NCI-H187 (cell line): ENCODE measurements at places on chromosomes 3 and 15.

GRCh38 chr3:42745291-42745745 lies 27.7 kb downstream of the CCDC13 start:
- no peak for DNase-seq

- no peak for DNase-seq
These were observed 115.4 kb upstream of the TPM1 start for GRCh38 chr15:62927196-62927595.

DNA sequence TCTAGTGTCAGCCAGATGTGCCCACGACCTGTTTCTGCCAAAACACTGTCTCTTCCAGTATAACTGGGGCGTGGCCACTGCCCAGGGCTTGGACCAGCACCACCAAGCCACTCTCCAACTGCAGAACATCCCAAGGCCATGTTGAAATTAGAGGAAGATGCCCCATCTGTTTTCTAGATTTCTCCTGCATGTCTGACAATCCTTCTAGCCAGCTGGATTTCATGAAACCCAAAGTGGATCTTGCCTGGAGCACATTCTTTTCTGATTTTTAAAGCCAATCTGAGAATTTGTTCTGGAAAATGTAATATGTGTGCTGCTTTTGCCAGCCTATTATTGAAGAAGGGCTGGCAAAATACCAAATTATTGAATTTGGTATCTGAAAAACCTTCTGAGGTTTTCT lies 182.5 kb downstream of the SLCO3A1 start:
- DNase-seq: no peak

GRCh38 chr15:63985221-63986184 lies 60.8 kb downstream of the DAPK2 start:
- no peak for DNase-seq

DNA sequence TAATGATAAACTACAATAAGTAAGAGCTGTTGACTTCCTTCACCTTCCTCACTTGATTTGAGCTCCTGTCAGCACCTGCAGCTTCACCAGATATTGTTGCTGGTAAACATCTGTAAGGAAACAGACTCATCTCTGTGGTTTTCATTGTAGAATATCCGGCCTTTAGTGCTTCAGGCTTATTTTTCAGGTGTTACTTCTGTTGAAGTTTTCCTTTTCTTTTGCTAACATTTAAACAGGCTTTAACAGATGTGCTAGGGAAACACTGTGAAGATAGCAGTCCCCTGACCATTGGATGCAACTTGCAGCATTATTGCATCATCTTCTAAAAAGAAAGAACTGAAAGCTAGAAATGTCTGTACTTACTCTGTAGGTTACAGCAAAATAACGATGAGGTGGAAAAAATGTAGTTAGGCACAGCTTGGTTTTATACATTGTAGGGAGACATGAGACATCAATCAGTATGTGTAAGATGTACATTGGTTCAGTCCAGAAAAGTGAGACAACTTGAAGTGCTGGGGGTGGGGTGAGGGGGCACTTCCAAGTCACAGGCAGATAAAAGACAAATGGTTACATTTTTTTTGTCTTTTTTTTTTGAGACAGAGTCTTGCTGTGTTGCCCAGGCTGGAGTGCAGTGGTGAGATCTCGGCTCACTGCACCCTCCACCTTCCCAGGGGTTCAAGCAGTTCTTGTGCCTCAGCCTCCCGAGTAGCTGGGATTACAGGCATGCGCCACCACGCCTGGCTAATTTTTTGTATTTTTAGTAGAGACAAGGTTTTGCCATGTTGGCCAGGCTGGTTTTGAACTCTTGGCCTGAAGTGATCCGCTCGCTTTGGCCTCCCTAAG lies 10.2 kb downstream of the EDEM1 start:
- no peak for DNase-seq

GRCh38 chr15:35727627-35728026 lies 181.7 kb upstream of the DPH6 start:
- no peak for DNase-seq

- no peak for DNase-seq
These were observed 42.6 kb upstream of the SEMA6D start for GRCh38 chr15:47674586-47675232.

DNA sequence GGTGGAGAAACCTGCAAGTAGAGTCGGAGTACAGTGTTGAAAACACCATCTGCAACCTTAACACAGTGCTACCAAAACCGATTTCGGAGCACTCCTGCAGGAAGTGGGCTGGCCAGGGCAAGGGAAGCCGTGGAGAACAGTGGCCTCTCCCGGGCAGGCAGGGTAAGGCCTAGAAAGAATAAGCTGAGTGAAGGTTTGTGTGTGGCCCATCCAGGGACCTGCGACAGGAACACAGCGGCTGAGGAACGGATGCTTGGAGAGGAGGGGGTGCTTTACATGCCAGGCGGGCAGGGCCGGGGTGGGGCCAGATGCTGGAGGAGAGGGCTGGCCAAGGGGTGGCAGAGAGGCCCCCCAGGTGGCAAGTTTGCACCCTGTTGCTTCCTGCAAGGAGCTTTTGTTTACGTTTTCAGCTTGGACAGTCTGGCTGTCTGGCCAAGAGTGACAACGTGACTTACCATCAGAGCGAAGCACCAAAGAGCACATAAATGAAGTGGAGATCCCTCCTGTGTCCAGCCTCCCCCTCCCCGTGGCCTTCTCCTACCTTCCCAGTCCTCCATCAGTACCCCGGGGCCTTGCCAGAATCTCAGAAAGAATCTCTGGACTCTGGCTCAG lies 156.5 kb downstream of the PGPEP1L start:
- no peak for DNase-seq

DNA sequence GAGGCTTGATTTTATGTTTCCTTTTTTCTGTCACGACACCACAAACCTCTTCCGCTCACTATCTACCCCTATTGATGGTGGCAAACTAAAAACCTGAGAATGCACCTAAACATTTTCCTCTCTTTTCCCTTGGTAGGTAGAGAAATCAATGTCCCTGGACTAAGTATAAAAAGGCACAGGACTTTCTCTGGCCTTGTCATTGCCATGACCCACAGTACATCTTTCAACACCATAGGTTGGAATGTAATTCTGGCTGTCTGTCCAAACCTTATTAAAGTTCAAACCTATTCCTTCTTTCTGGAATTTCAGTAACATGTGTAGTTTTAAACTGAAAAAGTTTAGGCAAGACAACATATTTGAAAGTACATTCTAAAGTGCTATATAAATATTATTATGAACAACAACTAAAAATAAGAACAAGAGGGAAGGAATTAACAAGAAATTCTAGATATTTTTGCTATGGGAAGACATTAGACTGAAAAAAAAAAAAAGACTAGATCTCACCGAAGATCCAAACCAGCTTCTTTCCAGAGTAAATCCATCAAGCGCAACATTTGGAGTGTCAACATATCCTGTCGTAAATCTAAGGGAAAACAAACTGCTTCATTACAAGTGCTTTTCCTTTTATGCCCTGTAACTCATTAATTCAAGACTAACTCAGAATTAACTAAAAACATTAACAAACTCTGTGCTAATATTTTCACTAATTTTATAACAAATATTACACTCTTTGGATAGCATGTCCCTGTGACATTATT lies 73.1 kb downstream of the FAIM start:
- DNase-seq: no peak

DNA sequence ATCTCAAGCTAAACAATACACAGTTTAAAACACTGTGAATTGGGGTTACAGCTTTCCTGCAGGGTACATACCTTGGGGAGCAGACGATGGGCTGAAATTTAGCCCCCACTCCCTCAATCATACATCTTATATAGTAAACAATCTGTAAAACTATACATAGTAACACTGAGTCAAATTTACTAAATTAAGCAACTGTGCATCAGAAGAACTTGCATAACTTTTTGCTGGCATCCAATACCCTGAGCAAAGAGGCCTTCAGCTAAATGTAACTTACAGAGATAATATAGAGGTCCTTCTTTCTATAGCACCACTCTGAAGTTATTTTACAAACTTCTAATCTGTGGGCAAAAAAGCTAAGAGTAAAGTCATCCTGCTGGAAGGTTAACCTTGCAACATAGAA lies 603.6 kb upstream of the TGFBR2 start:
- DNase-seq: no peak

DNA sequence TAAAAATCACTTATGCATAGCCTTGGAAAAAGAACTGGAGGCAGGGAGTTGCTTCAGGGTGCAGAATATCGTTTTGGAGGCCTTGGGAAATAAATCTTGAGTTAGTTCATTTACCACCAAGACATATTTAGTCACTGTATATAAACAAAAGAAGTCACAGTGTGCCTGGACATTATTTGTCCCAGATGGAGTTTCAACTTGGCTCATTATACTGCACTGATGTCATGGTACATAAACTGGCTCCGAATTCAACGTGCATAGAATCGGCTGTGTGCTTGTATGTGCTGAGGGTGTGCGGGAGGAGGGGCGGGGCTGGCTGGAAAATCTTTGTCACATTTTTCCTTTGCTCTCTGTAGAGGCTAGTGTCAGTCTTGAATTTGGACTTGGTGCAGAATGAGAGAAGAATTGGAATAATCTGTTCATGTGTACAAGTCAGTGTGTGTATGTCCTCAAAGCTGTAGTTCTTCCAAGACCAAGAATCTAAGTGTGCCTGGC lies 86.6 kb downstream of the FNDC3B start:
- DNase-seq: no peak

- DNase-seq: no peak
These were observed 32.2 kb upstream of the TMEM158 start for GRCh38 chr3:45258317-45258716.

- DNase-seq: no peak
These were observed 284.4 kb downstream of the FOXP1 start for GRCh38 chr3:71299160-71299559.

GRCh38 chr15:78437107-78437761 lies 782 bp upstream of the IREB2 start:
- DNase-seq: peak; percentile 57

DNA sequence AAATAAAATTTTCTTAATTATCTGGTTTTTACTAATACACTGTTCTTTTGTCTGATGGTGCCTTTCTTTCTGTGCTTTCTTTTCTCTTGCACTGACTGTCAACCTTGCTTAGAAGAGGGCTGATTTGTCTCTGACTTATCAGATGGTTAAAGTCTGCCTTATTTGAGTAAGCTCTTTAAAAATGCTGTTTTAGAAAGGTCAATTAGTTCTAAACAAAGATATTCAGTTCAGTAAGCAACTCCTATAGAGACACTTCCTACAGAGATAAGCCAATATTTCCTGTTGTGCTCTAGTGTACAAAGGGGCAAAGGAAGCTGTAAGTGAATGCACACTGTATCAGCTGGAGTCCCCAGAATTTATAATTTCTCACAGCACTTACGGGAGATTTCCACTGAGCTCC lies 153.4 kb upstream of the TSPAN3 start:
- no peak for DNase-seq

DNA sequence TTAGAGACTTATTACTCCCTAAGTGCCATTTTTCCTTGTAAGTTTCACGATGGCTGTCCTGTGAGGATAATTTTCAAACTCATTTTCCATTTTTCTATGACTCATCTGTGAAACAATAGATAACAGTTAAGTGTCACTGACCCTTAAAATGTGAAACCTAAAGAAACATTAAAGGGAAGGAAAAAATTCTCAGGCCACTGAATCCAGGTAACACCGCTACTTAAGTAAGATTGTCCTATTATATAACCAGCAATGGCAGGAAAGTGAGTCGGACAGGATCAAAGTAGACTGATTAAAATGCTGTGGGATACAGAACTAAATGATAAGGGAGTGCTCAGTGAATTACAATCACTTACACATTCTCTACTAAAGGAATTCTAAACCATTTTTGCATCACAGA lies 12.4 kb downstream of the PLD1 start:
- DNase-seq: no peak

DNA sequence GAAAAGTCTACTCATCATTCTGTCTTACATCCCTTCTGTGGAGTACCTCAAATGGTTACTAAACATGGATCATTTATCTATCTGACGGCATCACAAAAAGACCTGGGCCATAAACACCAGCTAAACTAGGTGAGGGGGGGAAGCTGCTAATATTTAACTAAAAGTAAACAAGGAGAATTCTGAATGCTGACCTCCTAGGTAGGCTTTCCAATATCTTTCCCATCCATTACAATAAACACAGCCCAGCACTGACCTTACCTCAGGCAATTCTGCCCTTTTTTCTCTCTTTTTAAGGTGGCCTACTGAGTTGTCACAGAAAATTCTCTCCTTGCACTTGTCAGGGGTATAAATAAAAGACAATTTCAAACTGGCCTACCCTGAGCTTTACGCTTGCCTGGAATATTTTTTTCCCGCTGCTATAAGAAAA lies 33.1 kb downstream of the USF3 start:
- DNase-seq: no peak

DNA sequence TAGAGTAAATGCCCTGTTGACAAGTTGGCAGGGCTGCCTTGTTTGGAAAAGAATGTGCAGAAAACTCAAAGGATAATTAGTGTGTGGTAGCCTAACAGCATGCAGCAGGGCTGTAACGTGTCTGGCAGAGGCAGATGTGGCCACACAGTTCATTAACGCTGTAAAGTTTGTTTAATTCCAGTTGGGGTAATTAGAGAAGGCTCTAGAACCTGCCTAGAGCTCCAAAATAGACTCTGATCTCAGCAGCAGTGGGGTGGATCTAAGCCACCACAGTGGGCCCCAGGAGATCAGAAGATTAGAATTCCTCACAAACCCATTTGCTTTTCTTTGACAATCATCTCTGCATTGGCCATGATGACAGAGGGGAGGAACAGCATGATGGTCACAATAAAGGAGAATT lies 65.1 kb upstream of the LEKR1 start:
- DNase-seq: no peak

DNA sequence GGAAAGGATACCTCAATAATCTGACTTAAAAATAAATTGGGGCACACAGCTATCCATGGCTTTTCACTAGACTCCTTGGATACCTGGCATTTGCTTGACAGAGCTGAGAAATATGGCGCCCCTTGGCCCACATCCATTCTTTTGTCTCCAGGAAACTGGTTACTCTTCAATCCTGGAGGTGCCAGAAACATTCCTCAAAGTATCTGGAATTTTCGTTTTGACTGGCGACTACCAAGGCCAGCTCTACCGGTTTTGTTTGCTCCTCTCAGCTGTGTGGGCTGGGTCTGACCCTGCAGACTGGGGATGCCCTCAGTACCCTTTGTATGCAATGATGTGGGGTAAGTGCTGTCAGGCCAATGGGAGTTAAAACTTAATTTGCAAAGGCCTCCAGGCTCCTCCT lies 27.0 kb downstream of the KATNBL1 start:
- no peak for DNase-seq

GRCh38 chr15:27993996-27994780 lies 104.9 kb downstream of the OCA2 start:
- DNase-seq: peak; percentile 56

DNA sequence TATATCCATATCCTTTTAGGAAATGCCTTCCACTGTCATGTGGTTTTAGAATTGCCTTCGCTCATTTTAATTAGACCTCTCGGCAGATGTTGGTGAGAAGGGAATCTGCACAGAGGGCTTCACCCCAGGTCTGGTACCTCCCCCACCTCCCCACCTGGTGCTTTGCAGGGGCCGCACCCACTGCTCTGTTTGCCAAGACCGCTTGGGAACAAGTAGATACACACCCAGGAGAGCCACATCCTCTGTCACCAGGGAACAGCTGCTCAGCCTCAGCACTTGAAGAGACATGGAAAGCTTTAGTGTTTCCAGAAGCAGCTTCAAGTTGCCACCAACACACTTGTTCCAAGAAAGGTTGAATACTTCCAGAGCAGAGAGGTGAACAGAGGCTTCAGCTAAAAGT lies 21.8 kb downstream of the LRRC31 start:
- DNase-seq: peak; percentile 89
